Stimulated activated memory B cell treated with anti-CD40 and anti-IgM and Interleukin-4, amounts not matched to agents 10 μg/mL and 1 μg/mL and 100 μg/mL, for 72 hours (primary cell): ENCODE measurements at places on chromosomes 2 and 18.

DNA sequence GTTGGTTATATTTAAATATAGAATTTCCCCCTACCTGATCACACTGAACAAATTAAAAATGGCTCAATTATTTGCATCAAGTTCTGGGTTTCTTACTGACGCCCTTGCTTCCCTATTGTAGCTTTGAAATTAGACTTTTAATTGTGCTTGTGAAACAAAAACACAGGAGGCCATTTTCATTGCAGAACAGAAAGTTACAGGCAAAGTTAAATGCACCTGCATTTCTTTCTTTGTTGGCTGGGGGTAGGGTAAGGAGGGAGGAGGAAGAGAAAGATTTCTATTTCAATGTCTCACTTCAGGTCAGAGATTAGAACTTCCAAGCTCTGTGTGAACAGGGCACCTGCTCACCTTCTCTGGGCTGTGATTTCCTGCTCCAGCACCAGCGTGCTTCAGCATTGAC lies 199.6 kb downstream of the BCL11A start:
- peak; percentile 61 for ATAC-seq
- peaks cover 94% of the 10 kb centered on the region for H3K4me1 ChIP-seq
- H3K27me3 ChIP-seq, result no peaks in the 10 kb centered on the region
- peak overlapping the region; percentile 14 for H3K4me3 ChIP-seq

GRCh38 chr18:65768120-65768778 lies 17.4 kb downstream of the CDH7 start:
- H3K27ac ChIP-seq, result no peak overlapping the region
- no peaks in the 10 kb centered on the region for H3K36me3 ChIP-seq
- H3K4me3 ChIP-seq, result no peak overlapping the region

DNA sequence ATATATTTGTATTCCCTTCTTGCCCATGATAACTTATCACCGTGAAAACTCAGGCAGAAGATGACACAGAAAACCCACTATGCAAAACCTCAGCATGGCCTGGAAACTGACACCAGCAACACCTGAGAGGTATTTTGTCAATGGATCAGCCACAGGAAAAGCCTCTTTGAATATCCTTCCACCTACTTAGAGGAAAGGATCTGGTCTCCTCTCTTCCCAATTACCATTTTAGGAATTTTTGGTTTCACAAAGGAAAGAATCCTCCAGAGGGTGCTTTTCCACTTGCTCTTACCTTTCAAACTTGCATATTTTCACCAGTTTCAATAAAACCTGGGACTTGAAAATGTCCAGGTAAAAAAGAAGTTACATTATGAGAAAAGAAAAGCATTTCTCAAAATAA lies 20.0 kb upstream of the MEIS1 start:
- H3K27ac ChIP-seq, result no peak overlapping the region
- no peaks in the 10 kb centered on the region for H3K4me1 ChIP-seq
- ATAC-seq, result no peak
- H3K4me3 ChIP-seq, result no peak overlapping the region
- H3K36me3 ChIP-seq, result no peaks in the 10 kb centered on the region

- peaks cover 10% of the 10 kb centered on the region for H3K27me3 ChIP-seq
- ATAC-seq, result no peak
- no peak overlapping the region for H3K27ac ChIP-seq
- H3K36me3 ChIP-seq, result no peaks in the 10 kb centered on the region
Measured at GRCh38 chr2:147715807-147716206, 129.0 kb upstream of the ACVR2A start.
